Regular cardiac myocyte (primary cell): ENCODE measurements at places on chromosomes 6 and 20. TPM values are rescaled to one million over a fixed set of nuclear protein-coding genes. Genes with fewer than 3 reads are reported as not detected.

CCN2 gene
- total RNA-seq = 233 and 323 TPM in 2 replicates

PNISR gene
- total RNA-seq = 34.1 and 67.7 TPM in 2 replicates

FOXQ1 gene
- total RNA-seq = not detected in 2 replicates

ERVFRD-1 gene
- total RNA-seq = not detected in 2 replicates

NRSN1 gene
- total RNA-seq = not detected in 2 replicates

PPIL6 gene
- 1.9 and 6.5 TPM in 2 replicates for total RNA-seq

NT5E gene
- total RNA-seq = 306 and 439 TPM in 2 replicates

MOXD1 gene
- total RNA-seq = 29.3 and 135 TPM in 2 replicates

HMGCLL1 gene
- under 0.01 and 0.28 TPM in 2 replicates for total RNA-seq

ARMH2 gene
- not detected in 2 replicates for total RNA-seq
